ENCODE measurements at places on chromosomes 16 and 17.

DNA sequence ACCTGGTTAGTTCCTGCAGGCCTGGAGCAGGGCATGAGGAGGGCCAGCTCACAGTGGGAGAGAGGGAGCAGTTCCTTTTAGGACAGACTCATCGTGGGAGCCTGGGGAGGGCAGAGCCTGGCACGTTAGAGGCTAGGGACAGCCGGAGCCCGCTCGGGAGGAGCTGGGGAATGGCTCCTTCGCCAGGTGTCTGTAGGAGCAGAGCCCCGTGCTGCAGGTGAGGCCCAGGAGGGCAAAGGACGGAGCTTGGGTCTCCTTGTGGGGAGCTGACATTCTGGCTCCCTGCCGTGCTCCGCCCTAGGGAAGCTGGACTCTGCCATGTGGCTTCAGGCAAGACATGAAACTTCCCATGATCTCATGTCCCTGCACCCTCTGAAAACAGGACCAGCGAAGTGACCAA lies 18.7 kb upstream of the MTSS2 start:
- DNase-seq, result no peak

DNA sequence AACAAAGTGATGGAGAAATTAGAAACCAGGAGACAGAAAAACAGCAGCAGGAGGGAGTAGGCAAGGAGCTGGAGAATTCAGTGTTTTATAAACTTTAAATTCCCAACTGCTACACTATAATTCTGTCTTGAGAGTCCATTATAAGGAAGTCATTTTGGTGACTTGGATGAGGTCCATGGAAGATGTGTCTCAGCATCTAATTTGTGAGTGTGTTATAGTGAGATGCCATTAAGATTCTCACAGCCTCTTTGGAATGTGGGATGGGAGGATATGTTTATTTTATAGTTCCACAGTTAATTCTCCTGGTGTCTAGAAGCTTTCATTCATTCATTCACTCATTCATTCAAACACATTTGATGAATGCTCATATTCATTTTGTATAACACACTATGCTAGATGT lies 206.0 kb upstream of the MYOCD start:
- no peak for DNase-seq

DNA sequence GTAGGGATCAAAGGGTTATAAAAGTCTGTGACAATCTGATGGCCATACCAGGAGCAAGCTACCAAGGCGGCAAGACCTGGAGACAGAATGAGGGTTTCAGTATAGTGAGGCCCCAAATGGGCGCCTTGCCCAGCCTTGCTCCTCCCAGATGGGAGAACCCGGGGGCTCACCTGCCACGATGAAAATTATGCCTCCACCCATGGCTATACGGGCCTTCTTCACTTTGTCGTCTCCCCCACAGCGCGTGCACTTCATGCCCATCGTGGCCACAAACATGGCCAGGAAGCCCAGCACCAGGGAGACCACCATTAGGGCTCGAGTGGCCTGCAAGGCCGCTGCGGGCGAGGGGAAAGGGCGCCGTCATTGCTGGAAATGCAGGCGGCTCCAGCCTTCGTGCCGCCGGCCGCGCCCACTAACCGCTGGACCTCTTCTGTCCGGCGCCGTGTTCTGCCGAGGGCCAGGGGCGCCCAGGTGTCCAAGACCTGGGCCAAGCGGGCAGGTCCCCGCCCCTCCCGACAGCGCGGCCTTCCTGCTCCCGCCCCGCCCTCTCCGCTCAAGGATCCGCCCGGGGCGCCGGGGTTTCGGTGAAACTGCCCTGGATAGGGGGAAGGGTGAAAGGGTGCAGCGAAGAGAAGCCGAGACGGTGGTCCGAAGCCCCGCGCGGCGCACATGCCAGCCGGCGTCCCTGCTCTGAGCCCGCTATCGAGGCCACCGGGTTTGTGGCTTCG lies 1.5 kb downstream of the CLDN7 start:
- peak; percentile 33 for DNase-seq

- DNase-seq, result no peak
These were observed 388 bp downstream of the RHBDL3 start for GRCh38 chr17:32266051-32266388.

- DNase-seq, result peak; percentile 10
These were observed 68.8 kb downstream of the ABR start for GRCh38 chr17:1110862-1111598.

GRCh38 chr16:56506941-56507340 lies 12.9 kb downstream of the BBS2 start:
- no peak for DNase-seq

GRCh38 chr16:76897816-76898215 lies 293.2 kb upstream of the MON1B start:
- DNase-seq, result no peak

- no peak for DNase-seq
These were observed 4.5 kb upstream of the EFNB3 start for GRCh38 chr17:7700510-7700909.

DNA sequence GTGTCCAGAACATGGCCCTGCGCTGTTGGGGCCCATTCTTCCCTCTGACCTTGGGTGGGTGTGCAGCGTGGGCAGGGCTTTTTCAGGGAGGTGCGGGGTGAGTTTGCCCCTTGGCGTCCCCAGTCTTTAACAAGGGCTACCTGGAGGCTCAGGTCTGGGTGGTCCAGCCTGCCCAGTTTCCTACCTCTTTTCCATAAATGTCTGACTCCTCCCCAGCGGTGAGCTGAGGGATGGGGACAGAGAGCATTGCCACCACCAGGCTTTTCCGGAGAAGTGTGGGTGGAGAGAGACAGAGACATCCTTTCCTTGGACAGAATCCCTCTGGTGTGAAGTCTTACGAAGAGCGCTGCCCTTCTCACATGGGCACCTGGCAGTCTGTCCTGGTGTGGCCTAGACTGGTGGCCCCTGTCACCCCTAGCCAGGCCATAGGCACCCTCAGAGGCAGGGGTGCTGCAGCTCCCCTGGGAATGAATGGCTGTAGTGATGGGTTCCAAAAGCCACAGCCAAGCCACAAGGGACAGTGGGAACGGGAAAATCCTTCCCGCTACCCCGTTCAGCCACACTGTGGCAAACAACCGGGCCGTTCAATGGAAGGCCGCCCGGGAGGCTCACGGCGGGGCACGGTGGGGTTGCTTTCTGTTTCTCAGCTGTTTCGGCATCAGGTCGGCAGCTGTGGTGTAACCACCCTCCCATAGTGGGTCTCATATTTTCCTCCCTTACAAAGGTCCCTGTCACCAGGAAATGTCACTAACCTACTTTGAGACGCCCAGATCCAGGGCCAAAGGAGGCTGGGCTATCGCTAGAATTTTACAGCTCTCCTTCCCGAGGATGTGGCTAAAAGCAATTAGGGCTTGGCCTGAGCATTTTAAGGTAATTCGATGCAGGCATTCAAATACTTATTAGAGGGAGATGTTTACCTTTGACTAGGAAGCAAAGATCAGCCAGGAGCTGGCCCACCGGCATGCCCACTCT lies 61.9 kb upstream of the GSE1 start:
- DNase-seq, result no peak

- DNase-seq, result no peak
These were observed 1.8 kb upstream of the ADGRG1 start for GRCh38 chr16:57626420-57627170.
